Stimulated activated CD8-positive, alpha-beta memory T cell treated with anti-CD3 and anti-CD28 coated beads, Interleukin-15, amount 100 ng/mL, for 24 hours (primary cell): ENCODE measurements at places on chromosomes 16 and 17.

- DNase-seq, result no peak
Observed at GRCh38 chr17:15092762-15093161, 172.4 kb downstream of the PMP22 start.

- DNase-seq, result no peak
Observed at GRCh38 chr17:57578608-57579225, 166.4 kb downstream of the CCDC182 start.

GRCh38 chr17:13592427-13592826 lies 9.3 kb downstream of the HS3ST3A1 start:
- DNase-seq, result no peak

- DNase-seq, result no peak
Observed at GRCh38 chr16:5598793-5599192, 501.2 kb upstream of the EEF2KMT start.

GRCh38 chr16:28549301-28549899 lies 4.3 kb upstream of the SGF29 start:
- DNase-seq, result no peak

DNA sequence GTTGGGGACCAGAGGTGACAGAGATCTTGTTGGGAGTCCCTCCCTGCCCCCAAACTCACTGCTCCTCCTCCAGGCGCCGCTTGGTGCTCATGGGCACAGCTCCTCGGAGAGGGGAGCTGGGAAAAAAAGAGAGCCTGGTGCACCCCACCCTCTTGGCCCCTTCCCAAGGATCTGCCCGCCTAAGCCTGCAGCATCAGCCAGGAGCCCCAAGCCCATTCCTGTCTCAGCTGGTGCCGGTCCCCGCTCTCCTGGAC lies 400 bp downstream of the HCFC1R1 start:
- no peak for DNase-seq

GRCh38 chr17:33291248-33292200 lies 1.6 kb downstream of the ASIC2 start:
- no peak for DNase-seq

GRCh38 chr16:74641969-74642368 lies 24.7 kb downstream of the RFWD3 start:
- DNase-seq, result no peak

- no peak for DNase-seq
Observed at GRCh38 chr16:20673882-20674683, 23.4 kb downstream of the ACSM1 start.

DNA sequence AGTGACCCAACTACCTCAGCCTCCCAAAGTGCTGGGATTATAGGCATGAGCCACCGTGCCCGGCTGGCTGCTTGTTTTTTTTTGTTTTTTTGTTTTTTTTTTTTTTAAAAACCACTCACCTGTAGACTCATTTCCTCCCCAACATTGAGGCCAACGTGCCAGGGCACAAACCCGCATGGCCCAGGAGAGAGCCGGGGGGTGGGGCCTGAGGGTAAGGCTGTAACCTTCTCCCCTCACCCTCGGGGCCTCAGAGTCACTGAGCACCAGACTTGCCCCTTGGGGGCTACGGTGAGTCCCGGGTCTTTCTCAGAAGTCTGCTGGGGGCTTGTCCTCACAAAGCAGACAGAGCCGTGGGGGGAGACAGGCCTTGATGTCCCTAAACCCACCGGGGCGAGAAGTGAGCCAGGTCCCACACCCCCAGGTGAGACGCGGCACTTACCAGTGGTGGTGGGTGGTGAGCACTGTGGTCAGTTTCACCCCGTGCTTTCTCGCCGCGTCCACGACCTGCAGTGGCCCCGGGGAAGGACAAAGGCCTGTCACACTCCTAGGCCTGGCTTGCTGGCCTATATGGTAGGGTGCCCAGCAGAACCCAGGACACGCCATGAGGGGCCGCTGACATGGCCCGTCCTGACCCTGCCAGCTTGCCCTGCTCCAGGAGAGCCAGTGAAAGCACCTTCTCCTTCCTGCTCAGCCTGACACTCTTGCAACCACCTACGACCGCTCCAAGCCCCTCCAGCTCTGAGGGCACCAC lies 4.6 kb downstream of the HAGH start:
- no peak for DNase-seq

- no peak for DNase-seq
Observed at GRCh38 chr16:55398762-55399161, 74.8 kb downstream of the IRX6 start.
